NCI-H2081 (cell line): ENCODE measurements at places on chromosomes 16 and 17.
A peak's percentile ranks its signal among the peaks of the same experiment; 100 is the strongest.

GRCh38 chr16:14450846-14451245, 179.2 kb downstream of the PARN start:
- no peak for DNase-seq

DNA sequence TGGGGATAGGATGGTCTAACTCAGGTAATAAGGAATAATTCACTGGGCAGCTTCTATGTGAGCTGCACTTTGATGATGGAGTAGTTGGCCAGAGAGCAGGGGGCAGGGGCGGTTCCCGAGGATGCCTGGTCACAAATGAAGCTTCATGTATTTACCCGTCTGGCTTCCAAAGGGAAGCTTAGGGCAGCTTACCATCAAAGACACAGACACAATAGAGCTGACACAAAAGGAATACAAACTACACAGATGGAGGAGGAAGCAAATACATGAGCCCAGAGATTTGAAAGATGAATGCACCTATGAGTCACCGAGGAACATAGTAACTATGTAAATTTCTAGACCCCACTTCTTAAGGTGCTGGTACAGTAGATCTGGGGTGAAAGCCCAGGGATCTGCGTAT, 8.7 kb upstream of the EMP2 start:
- DNase-seq: no peak

GRCh38 chr17:43640491-43641252, 21.1 kb downstream of the MEOX1 start:
- DNase-seq: no peak

DNA sequence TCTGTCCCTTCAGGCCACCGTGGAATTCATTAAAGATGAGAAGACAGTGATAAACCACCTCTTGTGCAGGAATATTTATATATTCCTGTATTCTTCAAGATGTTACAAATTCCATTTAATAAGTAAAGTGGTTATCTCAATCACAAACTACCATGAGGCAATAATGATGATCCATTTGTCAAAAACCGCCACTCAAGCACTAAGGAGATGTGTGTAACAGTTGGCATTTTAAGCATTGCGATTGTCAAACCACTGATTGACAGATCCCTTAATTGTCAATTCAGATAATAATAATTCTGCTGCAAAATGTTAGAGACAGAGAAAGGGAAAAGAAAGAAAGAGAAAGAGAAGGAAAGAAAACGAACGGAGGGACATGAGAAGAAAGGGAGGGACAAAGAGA, 476.1 kb upstream of the RBFOX1 start:
- DNase-seq: no peak

DNA sequence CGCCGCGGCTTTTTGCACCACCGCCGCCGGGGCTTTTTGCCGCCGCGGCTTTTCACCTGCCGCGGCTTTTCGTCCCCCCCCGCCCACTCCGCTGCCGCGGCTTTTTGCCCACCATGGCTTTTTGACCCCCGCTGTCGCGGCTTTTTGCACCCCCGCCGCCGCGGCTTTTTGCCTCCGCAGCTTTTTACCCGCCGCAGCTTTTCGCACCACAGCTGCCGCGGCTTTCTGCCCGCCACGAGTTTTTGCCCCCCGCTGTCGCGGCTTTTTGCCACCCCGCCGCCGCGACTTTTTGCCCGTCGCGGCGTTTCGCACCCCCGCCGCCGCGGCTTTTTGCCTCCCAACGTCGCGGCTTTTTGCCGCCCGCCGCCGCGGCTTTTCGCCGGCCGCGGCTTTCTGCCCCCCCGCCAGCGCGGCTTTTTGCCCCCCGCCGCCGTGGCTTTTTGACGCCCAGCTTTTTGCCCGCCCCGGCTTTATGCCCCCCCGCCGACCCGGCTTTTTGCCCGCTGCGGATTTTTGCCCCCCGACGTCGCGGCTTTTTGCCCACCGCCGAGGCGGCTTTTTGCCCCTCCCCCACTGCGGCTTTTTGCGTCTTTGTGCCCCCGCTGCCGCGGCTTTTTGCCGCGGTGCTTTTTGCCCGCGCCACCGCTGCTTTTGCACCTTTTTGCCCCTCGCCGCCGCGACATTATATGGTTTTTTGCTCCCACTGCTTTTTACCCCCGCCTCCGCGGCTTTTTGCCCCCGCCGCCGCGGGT, 1343.6 kb downstream of the TP53TG3F start:
- no peak for DNase-seq

GRCh38 chr16:84087001-84087400, 29.7 kb downstream of the MBTPS1 start:
- DNase-seq: no peak

GRCh38 chr17:76123749-76124581, 17.1 kb downstream of the FOXJ1 start:
- no peak for DNase-seq

DNA sequence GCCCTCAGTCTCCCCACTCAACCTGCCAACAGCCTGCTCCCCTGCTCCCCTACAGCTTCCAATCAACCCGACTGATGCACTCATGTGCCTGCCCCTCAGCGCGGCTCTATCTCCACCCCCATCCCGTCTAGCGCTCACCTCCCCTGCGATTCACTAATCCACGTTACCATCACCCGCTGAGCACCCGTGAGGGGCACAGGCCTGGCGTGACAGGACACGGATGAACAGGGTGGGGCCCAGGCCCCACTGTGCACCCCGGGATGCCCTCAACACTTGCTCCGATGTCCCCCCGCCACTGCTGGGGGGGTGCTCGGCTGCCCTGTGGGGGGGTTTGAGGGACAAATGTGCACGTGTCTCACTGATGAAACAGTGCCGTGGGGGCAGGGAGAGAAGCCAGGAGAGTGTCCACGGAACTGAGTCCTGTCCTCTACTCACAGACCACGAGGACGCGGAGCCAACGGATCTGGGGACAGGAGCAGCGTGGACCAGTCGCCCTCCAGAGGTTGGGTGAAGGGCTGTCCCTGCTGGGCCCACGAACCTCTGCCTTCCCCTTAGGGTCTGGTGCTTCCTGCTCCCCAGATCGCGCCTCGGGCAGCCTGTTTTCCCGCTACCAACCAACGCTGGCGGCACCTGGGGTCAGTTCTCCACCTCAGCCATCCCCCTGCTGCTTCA, 66.7 kb downstream of the RPH3AL start:
- no peak for DNase-seq

- no peak for DNase-seq
Measured at GRCh38 chr17:15414532-15415306, 52.7 kb downstream of the CDRT4 start.

GRCh38 chr17:65293584-65294180, 156.5 kb downstream of the RGS9 start:
- peak; percentile 42 for DNase-seq

- no peak for DNase-seq
Measured at GRCh38 chr16:89173174-89173921, 1.8 kb downstream of the CDH15 start.

DNA sequence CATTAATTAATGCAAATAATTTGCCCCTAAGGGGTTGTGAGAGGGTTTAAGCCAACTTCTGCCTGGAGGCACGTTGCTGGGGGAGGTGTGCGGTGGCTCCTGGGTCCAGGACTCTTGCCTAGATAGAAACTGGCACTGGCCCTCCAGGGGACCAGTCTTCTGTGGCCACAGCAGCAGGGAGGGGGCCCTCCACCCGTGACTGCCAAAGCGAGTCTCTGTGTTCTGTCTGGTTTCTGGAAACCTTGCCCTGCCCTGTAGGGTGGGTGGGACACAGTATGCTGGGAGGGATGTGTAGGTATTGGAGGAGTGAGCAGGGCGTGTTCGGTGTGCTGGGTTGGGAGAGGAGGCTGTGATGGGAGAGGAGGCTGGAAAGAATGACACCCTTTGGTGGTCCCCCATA, 78.8 kb downstream of the TBC1D16 start:
- DNase-seq: no peak

DNA sequence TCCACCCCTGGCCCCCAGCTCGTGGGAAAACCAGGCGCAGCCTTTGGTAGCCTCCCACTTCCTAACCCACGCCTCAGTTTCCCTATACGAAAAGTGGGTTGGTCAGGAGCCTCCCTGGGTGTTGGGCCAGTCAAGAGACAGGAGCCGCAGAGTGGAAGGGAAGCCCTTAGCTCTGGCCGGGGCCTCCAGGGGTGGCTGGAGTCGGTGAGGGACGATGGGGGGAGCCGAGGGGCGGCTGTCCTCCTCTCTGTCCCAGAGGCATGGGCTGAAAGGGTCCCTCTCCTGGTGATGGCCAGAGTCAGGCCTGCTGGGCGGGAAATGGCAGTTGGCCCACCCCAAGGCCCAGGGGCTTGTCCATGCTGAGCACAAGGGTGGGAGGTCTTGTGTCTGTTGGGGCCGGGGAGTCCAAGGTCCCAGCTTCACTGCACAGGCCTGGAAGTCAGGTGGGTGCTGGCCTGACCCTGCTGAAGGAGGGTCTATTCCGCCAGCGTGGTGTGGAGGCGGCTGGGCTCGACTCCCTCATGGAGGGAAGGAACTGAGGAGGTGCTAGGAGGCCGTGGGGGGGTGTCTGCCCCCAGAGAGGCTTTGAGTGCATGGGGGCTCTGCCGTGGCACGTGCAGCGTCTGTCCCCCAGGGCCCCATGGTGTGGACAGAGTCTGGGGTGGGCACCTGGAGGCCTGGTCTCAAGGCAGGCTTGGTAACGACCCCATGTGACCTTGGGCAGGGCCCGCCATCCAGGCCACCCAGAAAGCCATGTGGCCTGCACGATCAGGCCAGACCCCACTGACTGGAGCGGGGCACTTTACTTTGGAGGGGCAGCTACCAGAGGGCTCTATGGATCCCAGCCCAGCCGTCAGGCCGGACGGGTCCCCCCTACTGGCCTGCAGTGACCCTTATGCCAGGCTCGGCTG, 1.1 kb downstream of the SLC16A3 start:
- DNase-seq: no peak

- no peak for DNase-seq
Measured at GRCh38 chr16:1121601-1122397, 25.8 kb upstream of the C1QTNF8 start.

GRCh38 chr17:410543-411401, 58.2 kb upstream of the RPH3AL start:
- DNase-seq: no peak

DNA sequence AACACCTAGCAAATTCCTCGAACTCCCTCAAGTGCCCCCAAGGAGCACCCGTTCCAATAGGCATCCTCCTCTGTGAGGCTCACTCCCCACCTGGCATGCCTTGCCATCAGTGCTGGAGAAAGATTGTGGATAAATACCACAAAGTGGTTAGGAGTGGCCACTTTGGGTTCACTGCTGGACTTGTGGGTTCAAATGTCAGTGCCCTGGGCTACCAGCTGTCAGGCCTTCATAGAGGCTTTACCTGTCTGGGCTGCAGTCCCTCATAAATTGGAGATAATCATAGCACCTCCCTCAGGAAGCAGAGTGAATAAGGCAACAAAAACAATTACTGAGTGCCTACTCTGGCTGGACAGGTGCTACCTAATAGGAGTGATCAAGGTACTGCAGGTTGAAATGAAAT, 1.5 kb upstream of the SYT17 start:
- DNase-seq: no peak

DNA sequence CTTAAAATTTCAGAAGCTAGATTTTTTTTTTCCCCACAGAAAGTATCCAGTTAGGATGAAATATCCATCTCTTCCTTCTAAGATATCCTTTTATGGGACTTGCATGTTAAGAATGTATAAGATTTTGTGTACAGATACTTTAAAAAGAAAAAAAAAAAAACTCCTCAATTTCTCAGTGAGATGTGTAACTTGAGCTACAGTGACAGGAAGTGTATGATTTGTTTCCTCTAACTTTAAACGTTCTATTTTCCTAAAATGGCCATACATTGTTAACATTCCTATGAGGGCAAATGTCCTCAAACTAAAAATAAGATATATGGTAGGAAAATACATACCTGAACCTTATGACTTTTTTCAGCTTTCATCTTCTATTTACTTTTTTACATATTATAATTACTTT, 8.9 kb downstream of the FBXO47 start:
- DNase-seq: no peak

- DNase-seq: no peak
Measured at GRCh38 chr16:13049688-13050087, 148.3 kb downstream of the SHISA9 start.

DNA sequence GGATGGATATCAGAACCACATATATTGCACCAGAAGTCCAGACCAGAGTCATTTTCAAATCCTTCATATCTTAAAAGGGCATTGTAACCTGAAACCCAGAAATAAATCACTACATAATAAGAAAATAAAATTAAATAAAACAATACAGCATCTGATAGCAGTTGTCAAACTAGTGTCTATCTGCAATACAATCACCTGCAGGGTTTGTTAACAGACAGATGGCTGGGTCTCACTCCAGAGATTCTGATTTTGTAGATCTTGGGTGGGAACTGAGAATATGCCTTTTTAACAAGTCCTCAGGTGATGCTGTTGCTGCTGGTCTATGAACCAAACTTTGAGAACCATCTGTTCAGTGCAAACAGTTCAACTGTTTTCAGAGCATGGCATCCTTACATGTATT, 37.6 kb downstream of the NME2 start:
- DNase-seq: no peak

- DNase-seq: no peak
Measured at GRCh38 chr17:36944553-36944952, 4.2 kb upstream of the AATF start.

DNA sequence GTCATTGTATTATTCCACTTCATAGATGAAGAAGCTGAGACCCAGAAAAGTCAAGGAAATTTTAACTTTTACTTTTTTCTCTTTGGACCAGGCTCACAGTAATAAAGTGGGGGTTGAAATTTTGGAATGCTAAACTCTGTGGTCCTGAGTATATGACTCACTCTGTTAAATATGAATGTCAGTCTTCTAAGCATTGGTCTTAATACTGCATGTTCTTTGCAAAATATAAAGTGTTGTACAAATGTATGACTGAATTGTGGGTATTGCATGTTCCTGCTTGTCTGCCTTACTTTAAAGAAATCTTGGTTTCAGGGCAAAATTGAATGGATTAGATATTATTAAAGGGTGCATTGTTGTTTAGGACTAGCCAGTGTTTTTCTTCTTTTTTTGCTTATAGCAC, 950.8 kb upstream of the GOT2 start:
- DNase-seq: no peak

DNA sequence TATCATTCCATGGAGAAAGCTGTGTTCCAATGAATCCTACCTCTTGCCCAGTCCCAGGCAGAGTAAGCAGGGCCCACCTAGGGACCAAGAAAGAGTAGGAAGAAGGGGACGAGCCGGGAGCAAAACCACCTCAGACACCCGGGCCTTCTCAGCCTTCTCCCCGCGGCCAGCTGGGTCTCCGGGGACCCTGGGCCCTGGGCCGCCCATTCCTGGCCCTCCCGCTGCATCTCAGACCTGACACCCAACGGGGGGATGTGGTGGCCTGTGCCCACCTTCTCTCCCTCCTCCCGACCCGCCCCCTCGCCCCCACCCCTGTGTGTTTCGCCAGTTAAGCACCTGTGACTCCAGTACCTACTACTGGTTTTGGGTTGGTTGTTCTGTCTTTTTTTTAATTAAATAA, 11.4 kb upstream of the CACNG1 start:
- no peak for DNase-seq

DNA sequence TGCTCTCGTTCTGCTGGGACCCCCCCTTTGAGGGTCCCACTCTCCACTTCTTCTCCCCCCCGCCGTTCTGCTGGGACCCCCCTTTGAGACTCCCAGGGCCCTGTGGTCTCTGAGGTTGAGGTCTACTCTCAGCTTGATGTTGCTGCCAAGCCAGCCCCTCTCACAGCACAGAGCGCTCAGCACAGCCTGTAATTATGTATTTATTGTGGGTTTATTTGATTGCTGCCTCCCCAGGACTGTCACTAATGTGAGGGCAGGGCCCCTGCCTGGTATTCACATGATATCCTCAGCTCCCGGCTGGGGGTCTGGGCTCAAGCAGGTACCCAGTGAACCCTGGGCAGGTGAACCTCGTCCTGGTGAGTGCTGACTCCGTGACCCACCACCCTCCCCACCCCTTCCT, 35.4 kb downstream of the ACTG1 start:
- no peak for DNase-seq

- DNase-seq: no peak
Measured at GRCh38 chr17:5562661-5563360, 21.5 kb downstream of the NLRP1 start.
